ENCODE measurements at places on chromosomes 2 and 18. TPM values are rescaled to one million over a fixed set of nuclear protein-coding genes. Genes with fewer than 3 reads are reported as not detected.

- peaks cover 13% of the 10 kb centered on the region for H3K27me3 ChIP-seq
- no peak for DNase-seq
- H3K4me3 ChIP-seq = no peak overlapping the region
Observed at GRCh38 chr2:152243761-152244640, 68.4 kb upstream of the STAM2 start.

DNA sequence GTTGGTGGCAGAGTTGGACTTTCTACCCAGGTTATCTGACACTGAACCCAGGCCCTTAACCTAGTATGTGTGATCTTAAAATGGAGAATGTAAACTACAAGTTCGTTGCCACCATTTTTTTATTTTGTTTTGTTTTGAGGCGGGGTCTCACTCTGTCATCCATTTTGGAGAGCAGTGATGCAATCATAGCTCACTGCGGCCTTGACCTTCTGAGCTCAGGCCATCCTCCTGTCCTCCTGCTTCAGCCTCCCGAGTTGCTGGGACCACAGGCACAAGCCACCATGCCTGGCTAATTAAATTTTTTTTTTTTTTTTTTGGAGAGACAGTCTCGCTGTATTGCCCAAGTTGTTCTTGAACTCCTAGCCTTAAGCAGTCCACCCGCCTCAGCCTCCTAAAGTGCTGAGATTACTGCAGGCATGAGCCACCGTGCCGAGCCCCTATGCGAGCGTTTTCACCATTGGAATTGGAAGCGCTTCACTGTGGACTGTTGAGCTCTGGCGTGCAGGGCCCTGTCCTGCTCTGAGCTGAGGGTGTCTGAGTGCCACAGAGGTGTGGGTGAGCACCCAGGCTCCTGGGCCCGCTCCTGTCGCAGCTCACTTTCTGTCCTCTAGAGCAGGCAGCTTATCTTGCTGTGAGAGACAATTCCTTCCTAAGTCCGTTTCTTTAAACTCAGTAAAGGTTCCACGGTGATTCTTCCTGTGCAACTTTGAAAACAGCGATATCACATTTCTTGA, 186.9 kb downstream of the LDLRAD4 start:
- peaks cover 10% of the 10 kb centered on the region for H3K36me3 ChIP-seq
- H3K27ac ChIP-seq = no peak overlapping the region
- no peak for DNase-seq
- H3K27me3 ChIP-seq = no peaks in the 10 kb centered on the region
- H3K4me1 ChIP-seq = peaks cover 15% of the 10 kb centered on the region

GRCh38 chr2:23711979-23712755, 214.8 kb downstream of the ATAD2B start:
- no peak overlapping the region for H3K4me3 ChIP-seq
- peaks cover 10% of the 10 kb centered on the region for H3K36me3 ChIP-seq
- H3K27me3 ChIP-seq = no peaks in the 10 kb centered on the region

DNA sequence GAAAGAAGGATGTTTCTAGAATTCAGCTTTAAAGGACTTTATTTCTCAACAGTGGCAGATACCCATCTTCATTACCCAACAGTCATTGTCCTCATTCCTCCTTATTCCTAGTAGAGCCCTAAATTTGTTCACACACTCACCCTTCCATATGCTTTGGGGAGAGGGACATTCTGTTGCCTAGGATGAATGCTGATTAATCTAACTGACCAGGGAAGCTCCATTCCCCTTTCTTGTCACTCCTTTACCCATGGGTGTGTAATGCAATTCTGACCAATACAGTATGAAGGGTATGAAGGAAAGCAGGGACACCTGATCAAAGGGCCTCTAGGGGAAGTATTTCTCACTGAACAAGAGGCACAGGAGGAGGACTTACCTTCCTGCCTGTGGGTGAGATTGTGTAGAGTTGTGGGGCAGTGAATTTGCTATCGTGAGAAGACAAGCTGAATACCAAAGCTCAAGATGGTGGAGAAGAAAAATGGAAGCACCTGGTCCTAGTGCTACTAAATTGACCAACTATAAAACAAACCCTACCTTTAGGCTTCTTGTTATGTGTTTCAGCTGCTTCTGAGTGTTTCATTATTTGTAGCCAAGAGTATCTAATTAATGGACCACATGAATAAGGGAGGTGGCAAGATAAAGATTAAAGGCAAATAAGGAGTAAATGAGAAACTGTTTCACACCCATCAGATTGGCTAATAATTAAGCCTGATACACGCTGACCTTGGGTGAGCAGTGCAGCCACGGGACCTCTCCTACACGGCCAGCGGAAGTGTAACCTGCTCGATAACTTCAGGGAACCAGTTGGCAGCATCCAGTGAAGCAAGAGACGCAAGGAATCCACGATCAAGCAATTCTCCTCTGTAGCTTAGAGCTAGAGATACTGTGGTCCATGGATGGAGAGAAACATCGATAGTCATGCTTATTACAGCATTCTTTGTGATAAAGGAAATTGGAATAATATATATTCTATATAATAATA, 202.3 kb downstream of the MYCN start:
- H3K36me3 ChIP-seq = no peaks in the 10 kb centered on the region
- H3K4me1 ChIP-seq = no peaks in the 10 kb centered on the region
- no peak overlapping the region for H3K4me3 ChIP-seq
- no peak for DNase-seq

DNA sequence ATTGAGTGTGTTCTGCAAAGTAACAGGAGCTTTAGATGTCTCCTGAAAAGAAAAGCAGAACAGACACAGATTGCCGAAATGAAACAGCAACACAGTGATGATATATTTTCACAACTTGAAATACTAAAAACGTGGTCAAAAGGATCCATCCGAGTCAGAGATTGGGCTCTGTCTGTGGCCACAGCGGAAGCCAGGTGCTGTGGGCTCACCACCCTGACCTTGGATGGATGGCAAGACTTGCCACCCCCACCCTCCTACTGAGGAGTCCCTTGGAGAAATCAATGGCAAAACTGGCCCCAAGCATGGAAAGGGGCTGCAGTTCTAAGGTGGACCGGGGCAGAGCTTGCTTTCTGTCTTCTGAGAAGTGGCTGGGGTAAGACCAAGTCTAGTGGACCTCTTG, 31.4 kb upstream of the ACKR3 start:
- H3K4me3 ChIP-seq = peak overlapping the region; percentile 89
- no peaks in the 10 kb centered on the region for H3K27me3 ChIP-seq
- peaks cover 48% of the 10 kb centered on the region for H3K4me1 ChIP-seq
- DNase-seq = peak; percentile 24

Gene SCN7A
- total RNA-seq = not detected

DNA sequence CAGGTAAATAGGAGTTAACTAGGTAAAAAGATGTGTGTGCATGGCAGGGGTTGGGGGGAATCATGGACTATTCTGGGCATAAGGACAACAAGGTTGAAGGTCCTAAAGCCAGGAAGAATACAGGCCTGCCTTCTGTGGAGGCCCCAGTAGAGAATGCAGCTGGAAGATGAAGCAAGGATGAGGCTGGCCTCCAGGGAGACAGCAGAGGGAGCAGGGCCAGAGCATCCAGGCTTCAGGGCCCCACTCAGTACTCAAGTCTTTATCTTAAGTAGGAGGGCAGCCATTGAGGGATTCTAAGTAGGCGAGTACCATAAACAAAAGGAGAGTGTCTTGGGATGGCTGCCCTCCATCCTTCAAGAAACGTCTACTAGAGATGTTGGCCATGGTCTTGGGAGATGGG, 101.8 kb upstream of the APCDD1 start:
- no peaks in the 10 kb centered on the region for H3K4me1 ChIP-seq
- H3K4me3 ChIP-seq = no peak overlapping the region
- no peak for DNase-seq
- H3K27me3 ChIP-seq = peaks cover 3% of the 10 kb centered on the region

Gene KIF3C
- total RNA-seq = 3.7 TPM

DNA sequence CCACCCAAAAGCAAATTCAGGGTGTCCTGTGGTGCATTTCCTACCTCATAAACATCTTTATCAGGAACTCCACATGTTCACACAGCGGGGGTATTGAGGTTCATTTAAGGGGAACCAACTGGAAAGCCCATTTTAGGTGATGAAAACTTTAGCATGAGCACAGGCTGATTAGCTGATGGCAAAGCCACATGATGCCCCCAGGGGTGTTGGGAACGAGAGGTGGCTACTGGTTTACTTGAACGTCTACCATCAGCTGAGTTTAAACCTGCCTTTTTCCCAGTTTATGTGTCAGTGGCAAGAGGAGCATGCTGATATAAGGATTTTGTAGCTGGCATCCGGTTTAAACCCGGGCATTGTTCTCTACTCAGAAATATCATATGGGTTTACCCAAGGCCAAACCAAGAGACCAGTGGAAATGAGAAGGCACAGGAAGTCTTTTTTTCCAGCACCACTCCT, 54.5 kb upstream of the UPP2 start:
- no peak overlapping the region for H3K27ac ChIP-seq
- H3K27me3 ChIP-seq = no peaks in the 10 kb centered on the region
- no peak overlapping the region for H3K4me3 ChIP-seq
- peaks cover 3% of the 10 kb centered on the region for H3K4me1 ChIP-seq

Gene IKZF2
- 13.0 TPM for total RNA-seq

Gene ZNF519
- total RNA-seq = 13.0 TPM

- H3K4me1 ChIP-seq = no peaks in the 10 kb centered on the region
- DNase-seq = no peak
- no peak overlapping the region for H3K27ac ChIP-seq
- no peak overlapping the region for H3K4me3 ChIP-seq
- no peaks in the 10 kb centered on the region for H3K27me3 ChIP-seq
Observed at GRCh38 chr2:212638694-212639093, 100.1 kb upstream of the ERBB4 start.

DNA sequence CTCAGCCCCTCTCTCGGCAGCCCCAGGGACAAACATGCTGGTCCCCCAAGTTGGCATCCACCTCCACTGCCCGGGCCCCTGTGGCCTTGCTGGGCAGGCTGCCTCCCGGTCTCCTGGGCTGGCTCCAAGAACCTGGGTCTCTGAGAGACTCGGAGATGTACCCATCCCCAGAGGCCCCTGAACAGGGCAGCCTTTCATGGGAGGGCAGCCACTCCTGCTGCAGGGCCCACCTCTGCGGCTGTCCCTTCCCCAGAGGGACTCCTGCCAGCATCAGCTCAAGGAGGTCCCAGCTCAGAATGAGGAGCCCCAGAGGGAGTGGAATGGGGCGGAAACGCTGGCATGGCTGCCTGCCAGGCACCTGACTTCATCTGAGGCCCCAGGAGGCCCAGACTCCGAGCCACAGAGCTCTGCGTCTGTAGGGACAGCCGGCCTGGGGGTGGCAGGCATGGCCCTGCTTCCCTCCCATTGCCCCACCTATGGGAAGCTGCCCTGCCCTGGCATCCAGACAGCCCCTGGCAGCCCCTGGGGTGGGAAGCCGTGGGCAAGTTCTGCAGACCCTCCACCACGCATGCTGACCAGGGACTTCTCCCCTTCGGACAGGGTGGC, 857 bp upstream of the CROCC2 start:
- H3K4me3 ChIP-seq = no peak overlapping the region
- no peaks in the 10 kb centered on the region for H3K4me1 ChIP-seq
- H3K27ac ChIP-seq = no peak overlapping the region
- no peak for DNase-seq
- H3K27me3 ChIP-seq = no peaks in the 10 kb centered on the region
- no peaks in the 10 kb centered on the region for H3K36me3 ChIP-seq

GRCh38 chr2:122799391-122799790, 1043.9 kb downstream of the TSN start:
- no peaks in the 10 kb centered on the region for H3K36me3 ChIP-seq
- no peak overlapping the region for H3K27ac ChIP-seq
- H3K4me1 ChIP-seq = no peaks in the 10 kb centered on the region

Gene UXS1
- 44.5 TPM for total RNA-seq

DNA sequence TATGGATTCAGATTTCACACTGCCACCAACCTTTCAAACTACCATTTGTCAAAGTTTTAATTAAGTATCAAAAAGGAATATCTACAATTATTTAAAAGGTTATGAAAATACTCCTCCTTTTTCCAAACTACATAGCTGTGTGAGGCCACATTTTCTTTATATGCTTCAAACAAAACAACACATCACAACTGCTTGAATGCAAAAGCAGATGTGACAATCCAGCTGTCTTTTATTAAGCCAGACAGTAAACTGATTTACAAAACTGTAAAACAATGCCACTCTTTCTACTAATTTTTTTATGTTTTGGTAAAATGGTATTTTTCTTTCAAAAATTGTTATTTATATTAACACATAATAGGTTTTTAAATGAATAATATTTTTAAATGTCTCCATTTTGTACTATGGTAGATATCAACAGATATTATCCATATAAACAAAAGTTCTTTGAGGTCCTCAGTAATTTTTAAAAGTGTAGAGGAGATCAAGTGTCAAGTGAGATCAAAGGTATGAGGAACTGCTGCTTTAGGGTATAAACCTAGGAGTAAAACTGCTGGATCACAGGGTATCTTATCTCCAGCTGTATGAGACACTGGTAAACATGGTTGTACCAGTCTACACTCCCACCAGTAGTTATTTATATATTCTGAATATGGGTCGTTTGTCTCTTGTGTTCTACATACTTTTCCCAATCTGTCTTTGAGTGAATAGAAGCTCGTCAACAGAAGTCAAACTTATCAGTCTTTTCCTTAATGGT, 68.8 kb upstream of the SERTAD2 start:
- no peaks in the 10 kb centered on the region for H3K27me3 ChIP-seq
- no peak overlapping the region for H3K4me3 ChIP-seq
- H3K27ac ChIP-seq = no peak overlapping the region

Gene CHRND
- not detected for total RNA-seq

GRCh38 chr2:215410932-215411285, 25.0 kb downstream of the FN1 start:
- peaks cover 42% of the 10 kb centered on the region for H3K27me3 ChIP-seq
- no peak for DNase-seq
- no peak overlapping the region for H3K27ac ChIP-seq
- H3K4me1 ChIP-seq = peaks cover 18% of the 10 kb centered on the region

- no peak overlapping the region for H3K4me3 ChIP-seq
- no peaks in the 10 kb centered on the region for H3K36me3 ChIP-seq
- H3K27me3 ChIP-seq = no peaks in the 10 kb centered on the region
- H3K27ac ChIP-seq = no peak overlapping the region
Observed at GRCh38 chr2:170121689-170122088, 56.3 kb upstream of the MYO3B start.

- H3K27me3 ChIP-seq = peaks cover 39% of the 10 kb centered on the region
- peak overlapping the region; percentile 88 for H3K27ac ChIP-seq
- no peak overlapping the region for H3K4me3 ChIP-seq
- peak; percentile 49 for DNase-seq
Observed at GRCh38 chr2:37377187-37377532, 32.7 kb downstream of the QPCT start.

DNA sequence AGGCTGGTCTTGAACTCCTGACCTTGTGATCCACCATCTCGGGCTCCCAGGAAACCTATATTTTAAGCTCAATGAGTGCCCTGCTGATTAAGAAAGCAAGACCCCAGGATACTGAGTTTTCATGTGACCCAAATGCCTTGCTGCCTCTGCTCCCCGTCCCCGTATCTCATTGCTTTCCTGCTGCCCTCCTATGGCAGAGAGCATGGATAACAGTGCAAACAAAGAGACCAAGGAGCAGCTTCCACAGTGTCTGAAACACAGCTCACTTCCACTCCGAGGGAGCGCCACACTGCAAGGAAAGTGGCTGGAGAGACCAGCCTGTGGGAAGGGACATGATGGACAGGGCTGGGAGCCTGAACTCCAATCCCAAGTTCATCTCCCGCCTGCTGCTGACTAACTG, 246.8 kb downstream of the TMEM182 start:
- H3K27me3 ChIP-seq = no peaks in the 10 kb centered on the region
- H3K36me3 ChIP-seq = no peaks in the 10 kb centered on the region
- no peak for DNase-seq
- H3K4me1 ChIP-seq = no peaks in the 10 kb centered on the region
- H3K27ac ChIP-seq = no peak overlapping the region

GRCh38 chr2:231321021-231321420, 74.5 kb upstream of the B3GNT7 start:
- no peak overlapping the region for H3K4me3 ChIP-seq
- H3K4me1 ChIP-seq = peaks cover 9% of the 10 kb centered on the region
- H3K36me3 ChIP-seq = peaks cover 12% of the 10 kb centered on the region

Gene CNRIP1
- not detected for total RNA-seq

Gene COL3A1
- not detected for total RNA-seq

Measured in activated naive CD8-positive, alpha-beta T cell treated with anti-CD3 and anti-CD28 coated beads for 36 hours (primary cell).